Mesendoderm (in vitro differentiated cells): ENCODE measurements at places on chromosomes 3 and 15.

DNA sequence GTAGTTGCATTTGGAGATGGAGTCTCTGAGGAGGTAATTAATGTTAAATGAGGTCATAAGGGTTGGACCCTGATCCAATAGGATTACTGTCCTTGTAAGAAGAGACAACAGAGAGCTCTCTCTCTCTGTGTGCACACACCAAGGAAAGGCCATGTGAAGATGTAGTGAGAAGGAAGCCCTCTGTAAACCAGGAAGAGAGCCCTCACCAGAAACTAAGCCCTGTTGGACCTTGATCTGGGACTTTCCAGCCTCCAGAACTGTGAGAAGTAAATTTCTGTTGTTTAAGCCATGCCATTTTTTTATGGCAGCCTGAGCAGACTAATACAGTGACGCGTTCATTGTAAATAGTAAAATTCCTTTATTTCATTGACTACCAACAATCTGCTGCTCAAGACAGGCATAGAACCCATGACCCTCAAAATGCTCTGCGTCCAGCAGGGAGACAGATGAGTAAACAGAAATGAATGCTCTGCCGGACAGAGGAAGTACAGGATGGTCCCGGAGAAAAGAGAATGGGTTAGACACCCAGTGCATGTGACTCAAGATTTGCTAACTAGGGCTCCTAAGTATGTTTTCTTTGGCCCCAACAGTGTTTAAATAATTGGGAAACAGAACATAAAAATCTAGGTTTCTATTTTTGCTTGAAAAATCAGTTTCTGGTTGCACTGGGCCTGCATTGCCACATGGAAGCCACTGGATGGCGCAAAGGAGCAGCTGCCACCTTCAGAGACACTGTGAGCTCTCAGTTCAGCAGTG, 37.9 kb upstream of the TNFAIP8L3 start:
- peak; percentile 47 for DNase-seq

DNA sequence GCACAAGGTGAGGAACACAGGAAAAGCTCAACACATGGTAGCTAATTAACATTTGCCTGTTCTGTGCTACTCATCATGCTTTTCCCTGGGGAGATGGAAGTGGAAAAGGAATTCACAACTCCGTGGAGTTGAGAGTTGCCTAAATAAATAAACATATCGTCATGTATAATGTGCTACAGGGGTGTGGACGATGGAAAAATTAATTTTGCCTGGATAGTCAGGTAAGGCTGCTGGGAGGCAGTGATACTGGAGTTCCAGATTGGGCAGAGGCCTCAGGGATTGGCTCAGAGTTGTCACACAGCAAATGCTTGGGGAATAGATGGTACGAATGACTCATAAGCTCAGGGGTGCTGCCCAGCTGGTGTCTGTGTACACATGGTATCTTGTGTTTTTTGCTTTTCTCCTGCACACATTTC, 3.1 kb upstream of the ABHD6 start:
- no peak for DNase-seq

- DNase-seq = peak; percentile 84
Observed at GRCh38 chr3:192819001-192819569, 91.7 kb upstream of the FGF12 start.

- no peak for DNase-seq
Observed at GRCh38 chr3:136678981-136679380, 73.2 kb downstream of the STAG1 start.

DNA sequence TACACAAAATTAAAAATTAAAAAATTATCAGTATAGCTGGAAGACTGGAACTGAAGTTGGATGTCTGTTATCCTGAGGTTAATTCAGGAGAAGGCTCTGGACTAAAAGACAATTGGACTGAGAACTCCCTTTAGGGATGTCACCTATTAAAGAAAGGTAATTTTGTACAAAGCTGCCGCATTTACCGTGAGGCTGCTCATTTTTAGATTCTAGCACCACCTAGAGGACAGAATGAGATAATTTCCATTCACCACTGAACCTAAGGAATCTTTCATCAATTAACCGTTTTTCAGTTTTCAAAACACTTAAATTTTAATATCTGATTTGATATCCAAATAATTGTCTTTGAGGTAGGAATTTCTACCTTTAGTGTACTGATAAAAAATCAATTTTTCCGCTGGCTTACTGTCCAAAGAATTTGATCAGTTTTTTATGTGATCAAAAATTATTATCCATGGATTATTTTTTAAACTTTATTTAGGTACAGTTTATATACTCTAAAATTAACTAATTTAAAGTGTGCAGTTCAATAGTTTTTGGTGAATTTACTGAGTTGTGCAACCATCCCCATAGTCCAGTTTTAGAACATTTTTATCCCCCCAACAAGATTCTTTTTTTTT, 106.7 kb upstream of the TNIK start:
- peak; percentile 57 for DNase-seq
